ENCODE measurements at places on chromosomes 11 and 22. TPM values are rescaled to one million over a fixed set of nuclear protein-coding genes. Genes with fewer than 3 reads are reported as not detected.

Gene HPS4
- total RNA-seq, result 18.0 TPM

Gene FZD4
- 40.5 TPM for total RNA-seq

Gene GUCY1A2
- total RNA-seq, result 14.3 TPM

Gene ENTHD1
- total RNA-seq, result not detected

Gene SYT12
- not detected for total RNA-seq

Gene PICK1
- 11.9 TPM for total RNA-seq

Gene GPR83
- total RNA-seq, result 0.09 TPM

Gene DAGLA
- 2.0 TPM for total RNA-seq

Gene MOV10L1
- total RNA-seq, result 0.40 TPM

Gene TMEM138
- total RNA-seq, result 15.8 TPM

Gene FAM83F
- total RNA-seq, result 0.09 TPM
